ENCODE measurements at places on chromosomes 2 and 18. TPM values are rescaled to one million over a fixed set of nuclear protein-coding genes. Genes with fewer than 3 reads are reported as not detected.

DNA sequence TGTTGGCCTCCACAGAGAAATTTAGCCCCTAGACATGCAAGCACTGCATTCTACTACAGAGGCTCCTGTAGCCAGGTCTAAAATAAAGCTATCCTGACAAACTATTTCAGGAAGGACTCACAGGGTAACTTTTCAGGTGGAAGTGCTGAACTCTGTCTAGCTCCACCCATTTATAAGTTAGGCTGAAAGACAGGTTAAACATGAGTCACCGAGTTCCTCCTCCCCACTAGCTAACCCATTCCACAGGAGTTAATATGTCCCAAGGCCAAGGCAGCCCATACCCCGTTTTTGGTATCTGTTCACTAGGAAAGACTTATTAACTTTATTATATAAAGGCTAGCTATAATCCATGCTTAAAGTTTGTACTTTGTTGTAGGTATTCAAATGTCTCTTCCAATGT lies 3.5 kb downstream of the CWC22 start:
- no peak for DNase-seq

DNA sequence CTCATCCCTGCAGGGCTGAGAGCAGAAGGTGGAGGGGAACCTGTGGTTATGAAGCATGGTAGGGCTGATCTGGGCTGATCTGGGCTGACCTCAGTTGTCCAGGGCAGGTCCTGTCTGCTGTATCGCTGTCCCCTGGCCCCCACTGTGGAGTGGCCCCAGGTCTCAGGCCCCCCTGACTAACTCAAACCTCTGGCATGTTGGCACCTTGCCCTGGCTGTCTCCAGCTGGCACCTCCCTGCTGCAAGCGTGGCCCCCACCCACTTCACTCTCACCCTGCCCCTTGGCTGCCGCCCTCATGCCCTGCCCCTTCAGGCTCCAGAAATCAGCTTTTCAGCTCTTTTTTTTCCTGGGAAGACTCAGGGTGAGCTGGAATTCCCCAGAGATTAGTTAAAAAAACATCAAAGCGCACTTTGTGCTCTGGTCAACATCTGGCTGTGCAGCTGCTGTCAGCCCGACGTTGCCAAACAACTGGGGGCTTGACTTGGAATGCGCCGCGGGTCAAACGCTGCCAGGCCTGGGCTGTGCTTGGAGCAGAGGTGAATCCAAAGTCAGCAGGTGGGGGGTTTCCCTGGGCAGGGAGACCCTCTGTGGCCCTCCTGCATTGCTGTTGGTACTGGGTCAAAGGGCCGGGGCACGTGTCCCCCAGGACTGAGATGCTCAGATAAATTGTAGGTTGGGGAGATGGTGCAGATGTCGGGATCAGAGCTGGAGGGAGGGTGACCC lies 173.8 kb upstream of the HDAC4 start:
- peak; percentile 55 for DNase-seq

DNA sequence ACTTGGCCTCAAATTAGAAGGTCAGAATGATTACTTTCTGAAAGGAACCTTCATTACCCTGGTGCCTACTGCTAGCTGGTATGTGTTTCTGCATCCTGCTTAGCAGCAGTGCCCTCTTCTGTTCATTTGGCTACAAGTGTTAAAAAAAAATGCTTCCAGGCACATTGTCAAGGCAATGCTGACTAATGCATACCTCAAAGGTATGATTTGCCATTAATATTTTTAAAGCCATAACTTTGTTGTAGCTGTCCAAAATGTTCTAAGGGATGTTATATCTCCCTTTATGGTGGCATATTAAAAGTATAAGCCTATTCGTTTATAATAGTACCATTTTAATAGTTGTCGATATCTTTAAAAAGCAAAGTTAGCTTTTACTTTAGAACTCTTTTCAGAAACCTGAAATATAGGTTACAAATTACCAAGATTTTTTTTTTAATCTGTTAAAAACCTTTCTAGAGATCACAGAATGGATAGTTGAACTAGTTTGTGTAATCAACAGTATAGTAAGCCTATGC lies 52.0 kb upstream of the FAM171B start:
- peak; percentile 69 for DNase-seq

DNA sequence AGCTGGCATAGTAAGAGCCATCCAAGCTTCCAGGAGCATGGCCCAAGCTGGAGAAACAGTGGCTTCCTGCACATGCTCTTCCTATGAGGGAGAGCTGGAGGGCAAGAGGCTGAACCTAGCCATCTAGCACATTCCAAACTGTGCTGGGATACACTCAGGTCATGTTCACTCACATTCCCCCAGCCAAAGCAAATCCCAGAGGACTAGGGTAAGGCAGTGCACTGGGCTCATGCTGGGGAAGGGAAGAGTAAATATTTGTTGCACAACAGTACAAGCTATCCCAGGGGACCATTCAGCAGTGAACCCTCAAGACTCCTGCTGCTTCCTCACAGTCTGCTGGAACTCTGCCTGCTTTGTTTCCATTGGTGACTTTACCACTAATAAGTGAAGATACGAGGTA lies 20.7 kb upstream of the GYPC start:
- DNase-seq = no peak

GRCh38 chr2:195613922-195614321 lies 43.1 kb upstream of the SLC39A10 start:
- DNase-seq = peak; percentile 86

GRCh38 chr2:101745711-101746694 lies 48.5 kb downstream of the MAP4K4 start:
- peak; percentile 66 for DNase-seq

EPAS1 gene
- 12.3 TPM for total RNA-seq

GRCh38 chr2:40384714-40385113 lies 67.2 kb downstream of the SLC8A1 start:
- DNase-seq = peak; percentile 69

DNA sequence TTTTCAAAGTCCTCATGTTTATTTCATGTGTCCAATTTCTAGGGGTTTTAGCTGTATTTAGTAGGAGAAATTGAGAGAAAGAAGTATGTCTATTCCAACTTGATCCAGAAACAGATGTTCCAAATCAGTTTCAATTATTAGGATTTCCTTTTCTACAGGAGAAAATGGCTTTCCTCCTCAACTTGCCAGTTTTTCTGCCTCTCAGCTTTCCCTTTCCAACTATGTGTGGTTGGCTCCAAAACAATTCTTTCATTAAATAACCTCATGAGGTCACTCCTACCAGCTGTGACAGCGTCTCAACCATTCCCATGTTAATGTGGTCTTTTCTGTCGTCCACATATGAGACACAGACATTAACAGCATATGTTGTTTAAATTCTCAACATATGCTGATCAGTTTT lies 13.1 kb downstream of the XIRP2 start:
- no peak for DNase-seq

- no peak for DNase-seq
Observed at GRCh38 chr2:85712849-85713612, 18.9 kb downstream of the GNLY start.

GRCh38 chr2:127052057-127052770 lies 54.7 kb downstream of the BIN1 start:
- DNase-seq = no peak

GRCh38 chr2:67619204-67619603 lies 222.1 kb downstream of the ETAA1 start:
- no peak for DNase-seq

DNER gene
- total RNA-seq = 126 TPM

DNA sequence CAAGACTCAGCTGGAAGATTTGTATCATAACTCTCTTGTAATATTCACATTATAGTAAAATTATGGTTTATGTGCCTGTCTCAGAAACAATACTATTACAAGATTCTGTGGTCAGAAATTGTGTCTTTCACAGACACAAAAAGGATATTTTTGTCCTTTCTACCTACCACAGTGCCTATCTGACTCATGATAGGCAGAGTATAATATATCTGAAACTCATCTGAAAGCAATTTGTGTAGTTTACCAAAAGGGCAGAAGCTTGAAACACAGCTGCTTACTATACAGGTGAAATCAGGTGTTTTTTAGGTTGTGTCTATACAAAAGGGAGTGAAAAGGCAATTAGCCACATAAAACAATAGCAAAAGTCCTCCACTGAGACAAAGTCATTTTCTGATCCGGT lies 10.9 kb downstream of the TMEM200C start:
- no peak for DNase-seq

MLPH gene
- 121 TPM for total RNA-seq

DNA sequence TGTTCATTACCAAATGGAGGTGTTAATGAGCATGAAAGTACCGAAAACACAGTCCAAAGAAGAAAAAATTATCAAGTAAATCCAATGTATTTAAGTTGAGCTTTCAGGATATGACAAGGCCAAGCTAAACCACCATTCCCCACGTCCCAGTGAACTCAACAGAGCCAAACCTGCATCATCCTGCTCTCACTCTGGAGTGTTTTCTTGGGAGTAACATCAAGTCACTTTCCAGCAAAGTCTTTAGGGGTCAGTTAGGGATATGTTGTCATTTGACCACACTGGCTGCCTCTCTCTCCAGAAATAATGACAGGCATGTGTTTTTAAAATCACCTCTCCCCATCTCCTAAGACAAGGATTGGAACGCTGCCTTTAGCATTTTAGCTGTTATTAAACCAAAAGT lies 140.5 kb downstream of the SRBD1 start:
- DNase-seq = no peak

DNA sequence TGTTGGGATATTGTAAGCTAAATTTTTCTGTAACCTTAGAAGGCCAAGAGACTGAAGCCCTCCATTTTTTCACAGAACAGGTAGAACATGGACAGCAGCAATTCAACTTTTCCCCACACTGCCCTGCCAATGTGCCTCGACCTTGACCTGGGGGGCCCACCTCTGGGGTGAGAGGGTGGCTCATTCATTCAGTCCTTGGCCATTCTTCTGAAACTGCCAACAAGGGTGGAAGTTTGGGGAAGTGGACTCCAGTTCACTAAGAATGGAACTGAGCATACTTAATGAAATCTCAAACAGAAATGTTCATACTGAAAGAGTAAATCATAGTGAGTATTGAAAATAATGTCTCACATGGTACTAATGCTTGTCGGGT lies 1.1 kb downstream of the EEF1B2 start:
- DNase-seq = no peak

DNA sequence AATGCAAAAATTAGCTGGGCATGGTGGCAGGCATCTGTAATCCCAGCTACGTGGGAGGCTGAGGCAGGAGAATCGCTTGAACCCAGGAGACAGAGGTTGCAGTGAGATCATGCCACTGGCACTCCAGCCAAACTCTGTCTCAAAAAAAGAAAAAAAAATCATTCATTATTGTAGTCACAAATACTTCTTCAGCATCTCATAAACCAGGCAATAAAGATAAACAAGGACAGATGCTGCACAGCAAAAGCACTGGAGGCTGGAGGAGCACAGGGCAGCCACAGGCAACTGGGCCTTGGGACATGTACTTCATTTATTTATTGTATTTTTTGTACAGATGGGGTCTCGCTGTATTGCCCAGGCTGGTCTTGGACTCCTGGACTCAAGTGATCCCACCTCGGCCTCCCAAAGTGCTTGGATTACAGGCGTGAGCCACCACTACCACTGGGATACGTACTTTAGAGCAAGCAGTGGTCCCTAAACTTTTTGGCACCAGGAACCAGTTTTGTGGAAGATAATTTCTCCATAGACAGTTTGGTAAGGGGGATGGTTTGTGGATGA lies 16.8 kb upstream of the MAT2A start:
- no peak for DNase-seq

GRCh38 chr18:54433368-54433767 lies 75.7 kb downstream of the C18orf54 start:
- no peak for DNase-seq

DNA sequence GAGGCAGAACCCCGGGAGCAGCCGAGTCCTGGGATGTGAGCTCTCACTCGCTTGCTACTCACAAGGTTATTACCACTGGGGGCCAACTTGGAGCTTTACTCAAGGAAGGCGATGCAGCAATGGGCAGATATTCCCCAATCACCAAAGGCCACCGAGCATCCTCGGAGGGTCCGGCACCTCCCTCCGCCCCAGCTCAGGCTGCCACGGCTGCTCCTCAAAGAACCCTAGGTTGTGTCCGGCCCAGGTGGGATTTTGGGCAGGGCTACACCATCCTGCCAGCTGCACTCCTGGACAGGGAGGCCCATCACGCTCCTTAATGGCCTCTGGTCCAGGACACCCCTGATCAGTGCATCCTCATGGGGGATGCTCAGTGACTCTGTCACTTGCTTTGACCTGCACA lies 24.8 kb downstream of the FBLN7 start:
- no peak for DNase-seq

CAPN13 gene
- total RNA-seq = not detected

DNA sequence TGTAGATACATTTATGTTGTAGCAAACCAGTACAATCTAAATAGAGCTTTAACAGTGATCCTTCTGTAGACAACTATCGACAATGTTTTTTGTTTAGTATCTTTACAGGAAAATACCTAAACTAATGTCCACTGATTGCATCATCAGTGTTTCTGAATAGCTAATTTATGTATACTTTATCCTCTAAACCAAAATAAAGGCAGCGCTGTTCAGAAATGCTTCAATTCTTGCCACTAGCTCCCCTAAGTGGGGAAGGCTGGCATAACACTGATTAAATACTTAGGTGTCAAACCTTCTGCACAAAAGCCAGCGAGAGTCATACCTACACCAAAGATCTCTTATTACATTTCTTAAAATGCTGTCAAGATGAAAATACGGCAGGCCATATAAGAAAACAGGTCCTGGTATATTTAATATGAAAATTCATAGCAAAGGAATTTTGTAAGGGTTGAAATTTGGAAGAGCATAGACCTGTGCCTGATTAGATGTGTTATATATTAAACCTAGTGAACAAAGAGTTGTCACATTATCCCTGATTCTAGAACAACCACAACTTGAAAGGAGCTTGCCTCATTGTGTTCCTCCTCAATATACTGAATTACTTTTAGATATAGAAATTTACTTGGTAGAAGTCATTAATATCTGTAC lies 1693.4 kb upstream of the SLC39A10 start:
- DNase-seq = peak; percentile 15

CRYGB gene
- not detected for total RNA-seq

TFCP2L1 gene
- under 0.01 TPM for total RNA-seq

TRAPPC8 gene
- 28.7 TPM for total RNA-seq

DNA sequence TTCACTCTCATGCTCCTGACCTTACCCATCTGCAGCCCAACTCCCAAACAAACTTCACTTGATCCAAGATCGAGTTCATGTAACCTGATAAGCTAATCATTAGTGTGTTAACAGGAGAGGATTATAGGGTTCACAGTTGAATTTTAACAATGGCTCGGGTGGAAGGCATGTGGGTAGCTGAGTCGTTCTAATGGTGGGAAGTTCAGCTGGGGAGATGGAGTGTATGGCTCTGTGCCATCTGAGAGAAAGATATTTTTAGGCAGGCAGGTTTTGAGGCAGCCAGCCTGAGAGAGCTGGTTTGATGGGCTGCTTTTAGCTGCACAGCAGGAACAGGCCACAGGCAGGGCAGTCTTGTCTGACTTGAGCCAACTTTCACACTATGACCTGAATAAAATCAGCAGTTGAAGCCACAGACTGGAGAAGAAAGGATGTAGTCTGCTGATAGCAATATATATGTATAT lies 17.7 kb upstream of the NFE2L2 start:
- no peak for DNase-seq

ASB18 gene
- not detected for total RNA-seq

BCL2L11 gene
- 5.3 TPM for total RNA-seq

- DNase-seq = no peak
Observed at GRCh38 chr2:60662781-60663180, 93.3 kb upstream of the PAPOLG start.

GRCh38 chr18:22816266-22817176 lies 116.6 kb upstream of the RBBP8 start:
- peak; percentile 18 for DNase-seq

NDC80 gene
- 83.3 TPM for total RNA-seq

Measured in RPMI7951 (cell line).